ENCODE measurements at places on chromosomes 1 and 21.

- DNase-seq: no peak
These were observed 52.7 kb downstream of the PKN2 start for GRCh38 chr1:88736633-88737248.

DNA sequence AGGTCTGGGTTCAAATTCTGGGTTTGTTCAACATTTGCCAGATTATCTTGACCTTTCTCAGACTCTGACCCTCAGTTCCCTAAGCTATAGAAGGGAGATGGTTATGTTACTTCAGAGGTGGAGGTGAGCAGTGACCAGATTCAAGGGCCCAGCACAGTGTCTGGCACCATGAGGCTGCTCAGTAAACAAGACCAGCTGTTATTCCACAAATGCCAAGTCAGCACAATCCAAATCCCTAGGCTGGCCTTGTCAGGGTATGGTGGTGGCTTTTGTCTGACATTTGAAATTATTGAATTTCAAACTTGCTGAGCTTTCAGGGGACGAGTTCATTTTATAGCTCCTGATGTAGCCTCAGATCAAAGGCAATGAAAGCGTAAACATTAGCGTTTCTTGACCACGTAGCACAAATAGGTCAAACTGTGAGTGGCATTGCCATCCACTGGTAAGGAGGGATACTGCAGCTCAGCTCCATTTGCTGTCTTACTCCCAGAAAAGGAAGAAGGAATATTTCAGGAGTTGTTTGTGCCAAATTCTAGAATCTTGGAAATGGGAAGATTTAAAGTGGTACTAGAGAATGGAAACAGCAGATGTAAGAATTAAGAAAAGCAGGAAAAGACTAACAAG is 94.3 kb upstream of the EDN2 start:
- DNase-seq: no peak

DNA sequence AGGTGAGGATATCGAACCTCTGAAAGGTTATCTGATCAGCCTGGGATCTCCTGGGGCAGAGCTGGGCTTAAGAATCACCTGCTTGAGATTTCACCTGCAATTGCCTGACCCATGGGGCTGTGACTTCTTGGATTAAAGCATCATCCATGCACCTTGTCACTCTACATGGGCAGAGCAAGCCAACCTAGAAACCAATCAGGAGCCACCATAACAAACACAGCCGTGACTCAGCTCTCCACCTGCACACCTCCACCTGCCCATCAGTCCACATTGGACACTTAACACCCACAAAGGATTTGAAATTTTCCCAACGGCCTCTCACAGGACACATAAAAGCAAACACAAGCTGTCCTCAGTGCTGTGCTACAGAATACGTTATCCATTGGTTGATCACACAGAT is 35.1 kb upstream of the ETS2 start:
- no peak for DNase-seq

DNA sequence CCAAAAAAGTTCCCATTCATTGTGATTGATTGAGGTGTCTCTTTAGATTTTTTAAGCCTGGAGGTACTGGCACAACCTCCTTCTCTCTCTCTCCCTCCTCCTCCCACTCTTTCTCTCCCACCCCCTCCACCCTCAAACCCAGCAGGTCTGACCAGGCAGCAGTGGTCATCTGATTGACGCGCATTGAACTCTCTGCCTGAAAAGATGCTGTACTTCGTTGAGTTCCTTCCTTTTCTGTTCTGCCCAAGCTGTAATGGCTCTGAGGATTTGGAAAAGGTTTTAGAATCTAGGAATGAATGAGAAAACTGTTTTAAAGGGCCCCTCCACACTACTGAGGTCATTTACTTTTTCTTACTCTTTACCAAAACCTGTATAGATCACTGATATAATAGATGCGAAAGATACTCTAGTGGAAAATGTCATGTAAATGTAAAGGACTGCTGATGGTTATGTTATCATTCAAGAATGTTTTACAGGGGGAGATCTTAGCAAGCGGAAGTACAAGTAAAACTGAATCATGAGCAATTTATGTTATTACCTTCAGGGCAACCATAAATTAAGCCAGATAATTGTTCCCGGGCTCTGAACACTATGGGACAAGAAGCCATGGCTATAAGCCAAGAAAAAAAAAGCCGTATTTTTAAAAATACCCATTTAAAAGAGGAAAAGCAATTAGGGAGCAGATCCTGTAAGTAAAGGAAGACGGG is 25.2 kb upstream of the DYRK1A start:
- no peak for DNase-seq

- DNase-seq: no peak
These were observed 17.7 kb upstream of the RAB3B start for GRCh38 chr1:52008071-52008809.

DNA sequence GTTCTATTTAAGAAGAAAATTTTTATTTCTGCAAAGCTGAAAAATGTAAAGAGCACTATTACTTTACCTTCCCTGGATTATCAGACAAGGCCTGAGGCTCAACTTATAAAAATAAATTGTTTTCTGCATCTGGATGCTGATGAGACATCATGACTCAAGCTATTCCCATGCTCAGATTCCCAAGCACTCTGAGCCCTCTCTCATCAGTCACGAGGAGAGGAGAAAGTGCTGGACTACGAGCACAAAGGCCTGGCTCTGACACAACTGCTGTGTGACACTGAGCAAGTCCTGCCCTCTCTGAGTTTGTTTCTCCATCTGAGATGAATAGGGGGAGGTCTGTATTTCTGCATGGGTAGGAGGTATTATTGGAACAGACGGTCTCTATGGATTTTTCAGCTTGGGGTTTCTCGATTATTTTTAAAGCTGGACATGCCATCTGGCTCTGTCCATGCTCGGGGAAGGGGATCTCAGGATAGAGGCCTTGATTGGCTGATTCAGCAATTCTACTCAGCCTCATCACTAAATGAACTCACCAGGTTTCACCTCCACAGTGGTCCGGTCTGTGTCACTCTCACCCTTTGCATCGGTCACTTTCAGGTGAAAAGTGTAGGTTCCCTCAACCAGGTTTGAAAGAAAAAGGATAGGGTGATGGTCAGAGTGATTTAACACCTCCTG is 107.7 kb downstream of the KIAA0319L start:
- DNase-seq: no peak

DNA sequence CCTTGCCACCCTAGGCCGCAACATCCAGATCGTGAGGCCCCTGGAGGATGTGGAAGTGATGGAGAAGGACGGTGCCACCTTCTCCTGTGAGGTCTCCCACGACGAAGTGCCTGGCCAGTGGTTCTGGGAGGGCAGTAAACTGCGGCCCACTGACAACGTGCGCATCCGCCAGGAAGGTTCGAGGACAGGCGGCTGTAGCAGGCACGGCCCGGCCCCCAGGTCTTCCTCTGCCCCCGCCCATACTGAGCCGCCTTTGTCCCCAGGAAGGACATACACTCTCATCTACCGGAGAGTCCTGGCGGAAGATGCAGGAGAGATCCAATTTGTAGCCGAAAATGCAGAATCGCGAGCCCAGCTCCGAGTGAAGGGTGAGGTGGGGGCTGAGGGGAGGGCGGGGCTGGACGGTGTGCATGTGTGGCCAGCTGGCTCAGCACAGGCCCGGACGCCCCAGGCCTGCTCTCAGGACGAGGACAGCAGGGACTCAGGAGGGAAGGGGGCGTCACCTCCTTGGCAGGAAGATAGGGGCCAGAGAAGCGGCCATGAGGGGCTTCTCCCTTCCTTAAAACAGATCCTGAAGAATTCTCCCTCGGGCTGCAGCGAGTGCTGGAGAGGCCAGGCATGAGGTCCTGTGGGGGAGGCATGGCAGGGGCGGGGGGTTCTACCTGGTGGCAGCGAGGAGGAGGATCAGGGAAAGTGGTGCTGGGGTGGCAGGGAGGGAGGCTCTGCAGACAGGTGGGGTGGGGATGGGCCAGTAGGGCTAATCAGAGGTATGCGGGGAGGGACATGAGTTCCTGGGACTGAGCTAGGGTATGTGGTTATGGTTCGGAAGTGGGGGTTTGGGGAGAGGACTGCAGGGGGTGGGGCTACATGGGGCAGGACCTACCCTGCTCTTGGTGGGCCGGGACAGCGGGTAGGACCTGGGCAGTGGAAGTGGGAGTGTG is 69.9 kb downstream of the OBSCN start:
- DNase-seq: no peak
